Frontal cortex (tissue), 4 donors: ENCODE measurements at places on chromosomes 2 and 18. TPM values are rescaled to one million over a fixed set of nuclear protein-coding genes. Genes with fewer than 3 reads are reported as not detected.

MSGN1 gene
- not detected for total RNA-seq

C1GALT1C1L gene
- total RNA-seq, result under 0.01 TPM

- no peak for DNase-seq
Measured at GRCh38 chr2:38099099-38100028, 23.4 kb upstream of the CYP1B1 start.

- no peak for DNase-seq
Measured at GRCh38 chr18:13313006-13313686, 94.6 kb downstream of the LDLRAD4 start.

DNA sequence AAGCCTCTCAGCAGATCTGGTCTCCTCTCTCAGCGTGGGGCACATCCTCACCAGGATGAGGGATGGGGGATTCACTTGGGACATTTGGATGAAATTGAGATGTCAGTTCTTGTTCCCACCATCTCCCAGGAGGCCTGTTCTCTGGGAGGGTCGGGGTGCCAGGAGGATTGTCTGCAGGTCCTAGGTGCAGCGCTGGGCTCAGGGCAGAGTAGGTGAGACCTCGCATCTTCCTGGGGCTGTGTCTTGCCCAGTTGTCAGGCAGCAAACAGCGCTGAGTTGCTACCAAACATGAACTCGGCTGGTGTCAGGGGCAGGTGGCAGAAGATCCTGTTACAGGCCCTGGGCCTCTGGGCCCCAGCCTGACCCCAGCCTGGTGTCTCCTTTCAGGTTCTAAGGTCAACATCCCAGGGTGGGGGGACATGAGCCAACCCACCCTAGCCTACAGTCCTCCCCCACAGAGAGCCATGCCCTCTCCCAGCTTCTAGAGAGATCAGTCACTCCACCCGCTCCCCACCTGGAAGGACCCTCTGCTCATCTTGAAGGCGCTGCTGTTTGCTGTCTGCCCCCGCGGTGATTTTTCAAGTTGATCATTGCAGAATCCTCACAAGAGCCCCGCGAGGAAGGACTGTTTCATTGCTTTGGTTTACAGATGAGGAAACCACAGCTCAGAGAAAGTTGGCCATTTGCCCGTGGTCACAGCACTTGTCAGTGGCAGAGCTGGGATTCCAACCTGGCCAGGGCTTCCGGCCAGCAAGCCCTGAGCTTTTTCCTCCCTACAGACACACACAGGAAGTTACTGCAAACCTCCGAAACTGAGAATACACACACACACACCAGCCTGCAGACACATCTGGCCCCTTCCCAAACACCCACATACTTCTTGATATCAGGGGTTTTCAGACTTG is 83.9 kb downstream of the STPG4 start:
- DNase-seq, result no peak

- DNase-seq, result no peak
Measured at GRCh38 chr2:239704737-239705136, 303.9 kb upstream of the HDAC4 start.

RESP18 gene
- total RNA-seq, result 0.82 TPM
